Stimulated activated CD4-positive, alpha-beta T cell treated with anti-CD3 and anti-CD28 coated beads, Interleukin-1b, Interleukin-23, amount 100 ng/mL, for 1 hour (primary cell): ENCODE measurements at places on chromosomes 16 and 17.

GRCh38 chr17:79091226-79091670 lies 16.6 kb downstream of the ENGASE start:
- no peak for DNase-seq

GRCh38 chr17:39971076-39971603 lies 8.3 kb downstream of the GSDMA start:
- DNase-seq, result no peak

- no peak for DNase-seq
These were observed 335.1 kb downstream of the CPPED1 start for GRCh38 chr16:12468552-12468951.

- DNase-seq, result no peak
These were observed 10.4 kb upstream of the HOXB13 start for GRCh38 chr17:48738803-48739526.

DNA sequence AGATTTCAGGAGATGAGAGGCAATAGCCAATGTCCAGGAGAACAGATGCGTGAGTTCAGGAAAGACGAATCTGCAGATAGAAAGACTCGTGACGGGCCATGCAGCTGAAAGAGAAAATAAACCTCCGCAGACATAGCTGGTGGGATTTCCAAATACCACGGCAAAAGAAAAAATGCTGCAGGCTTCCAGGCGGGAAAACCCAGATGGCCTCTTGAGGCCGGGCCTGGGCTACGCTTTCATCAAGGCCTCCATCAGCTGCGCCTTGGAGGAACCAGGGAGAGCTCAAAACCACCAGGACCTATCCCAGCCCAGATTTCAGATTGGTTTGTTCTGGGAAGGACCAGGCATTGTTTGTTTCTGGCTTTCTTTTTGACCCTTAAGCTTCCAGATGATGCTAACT lies 16.7 kb downstream of the CCDC40 start:
- no peak for DNase-seq

DNA sequence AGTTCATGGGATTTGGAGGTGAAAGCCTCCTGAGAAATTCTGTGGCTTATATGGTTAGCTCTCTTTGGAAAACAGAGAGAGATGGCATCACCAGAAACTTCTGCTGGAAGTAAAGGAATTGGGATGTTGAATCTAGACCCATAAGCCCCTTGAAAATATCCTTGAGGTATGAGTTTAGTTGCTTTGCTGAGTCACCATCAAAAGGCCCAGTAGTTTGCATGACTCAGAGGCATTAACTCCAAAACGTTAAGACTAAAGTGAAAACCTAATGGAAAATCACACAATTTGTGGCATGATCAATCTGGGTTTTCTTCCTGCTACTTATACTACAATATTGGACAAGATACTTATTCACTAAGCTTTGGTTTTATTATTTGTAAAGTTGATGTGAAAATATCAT lies 349.2 kb upstream of the SALL1 start:
- no peak for DNase-seq

DNA sequence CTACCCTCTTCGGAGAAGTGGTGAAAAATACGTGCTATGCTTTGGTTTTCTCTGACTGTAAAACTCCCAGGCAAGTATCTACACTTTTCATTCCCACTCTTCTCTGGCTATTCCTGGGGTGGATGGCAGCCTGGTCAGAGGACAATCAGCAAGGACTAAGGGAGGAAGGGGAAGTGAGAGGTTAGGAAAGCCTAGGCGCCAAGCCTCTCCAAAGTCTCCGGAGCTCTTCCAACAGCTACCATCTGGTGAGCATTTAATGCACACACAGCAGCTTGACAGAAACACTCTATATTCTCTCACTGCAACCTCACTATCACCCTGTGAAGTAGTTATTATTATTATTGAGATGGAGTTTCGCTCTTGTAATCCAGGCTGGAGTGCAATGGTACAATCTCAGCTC lies 65.1 kb downstream of the WSCD1 start:
- no peak for DNase-seq

DNA sequence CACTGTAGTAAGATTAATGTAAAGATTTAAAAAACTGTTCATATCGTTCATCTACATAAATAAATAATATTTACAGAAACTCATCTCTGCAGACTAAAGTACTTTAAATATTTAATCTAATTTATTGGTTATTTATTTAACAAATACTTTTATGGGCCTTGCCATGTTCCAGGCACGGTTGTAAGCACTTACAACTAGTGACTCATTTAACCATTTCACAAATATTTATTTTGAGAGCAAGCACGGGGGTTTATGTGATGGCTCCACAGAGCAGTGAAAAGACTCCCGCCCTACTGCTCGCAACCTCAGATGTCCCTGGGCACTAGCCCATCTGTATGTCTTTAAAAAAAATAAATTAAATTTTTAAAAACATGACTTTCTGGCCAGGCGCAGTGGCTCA lies 575.9 kb downstream of the WWOX start:
- no peak for DNase-seq

DNA sequence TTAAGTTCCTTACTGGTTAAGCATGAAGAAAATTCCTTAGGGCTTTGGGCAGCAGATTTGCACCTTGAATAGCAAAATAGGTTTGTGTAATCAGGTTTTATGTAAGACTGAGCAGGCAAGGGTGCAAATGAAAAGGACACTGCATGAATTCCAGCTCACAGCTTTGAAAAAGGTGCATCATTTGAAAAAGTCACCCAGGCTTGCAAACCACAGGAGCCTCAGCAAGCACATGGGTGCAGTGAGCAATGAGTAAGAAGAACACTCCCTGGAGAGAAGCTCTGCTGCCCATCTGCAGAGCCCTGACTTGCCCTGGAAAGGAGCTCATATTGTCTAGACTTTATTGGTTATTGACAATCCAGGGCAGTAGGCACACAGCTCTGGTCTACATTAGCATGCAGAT lies 165.6 kb upstream of the KCNJ16 start:
- DNase-seq, result no peak

DNA sequence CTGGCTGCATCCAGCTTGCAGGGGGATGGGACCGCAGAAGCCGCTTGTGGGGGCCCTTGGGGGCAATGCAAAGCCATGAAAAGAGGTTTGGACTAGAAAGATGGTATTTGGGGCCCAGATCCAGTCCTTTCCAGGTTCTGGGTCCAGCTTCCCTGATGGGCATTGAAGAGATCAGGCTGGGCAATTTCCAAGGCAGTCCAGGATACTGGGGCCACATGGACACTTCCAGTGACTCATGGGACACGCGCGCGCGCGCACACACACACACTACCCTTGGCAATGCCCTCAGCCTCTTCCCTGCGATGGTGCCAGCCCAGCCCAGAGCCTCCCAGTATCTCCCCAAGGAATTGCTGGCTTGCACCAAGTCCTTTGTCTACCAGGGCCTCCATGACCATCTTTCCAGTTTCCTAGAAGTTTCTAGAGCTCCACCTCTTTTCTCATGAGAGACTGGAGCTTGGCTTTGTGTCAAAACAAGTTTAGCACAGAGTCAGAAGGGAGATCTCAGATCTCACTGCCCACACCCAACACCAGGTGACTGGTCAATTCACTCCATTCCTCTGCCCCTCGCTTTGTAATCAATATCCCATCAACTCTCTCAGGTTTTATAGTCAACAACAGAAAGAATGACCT lies 44.3 kb downstream of the WNT3 start:
- DNase-seq, result no peak

- DNase-seq, result no peak
These were observed 3.3 kb downstream of the DECR2 start for GRCh38 chr16:404971-405486.

GRCh38 chr16:11586856-11587642 lies at the start of gene LITAF:
Gene LITAF, minus strand, starts transcription at chr16:11586919. Its CDS starts 30,189 bp downstream, at chr16:11556730.
- DNase-seq, result no peak

DNA sequence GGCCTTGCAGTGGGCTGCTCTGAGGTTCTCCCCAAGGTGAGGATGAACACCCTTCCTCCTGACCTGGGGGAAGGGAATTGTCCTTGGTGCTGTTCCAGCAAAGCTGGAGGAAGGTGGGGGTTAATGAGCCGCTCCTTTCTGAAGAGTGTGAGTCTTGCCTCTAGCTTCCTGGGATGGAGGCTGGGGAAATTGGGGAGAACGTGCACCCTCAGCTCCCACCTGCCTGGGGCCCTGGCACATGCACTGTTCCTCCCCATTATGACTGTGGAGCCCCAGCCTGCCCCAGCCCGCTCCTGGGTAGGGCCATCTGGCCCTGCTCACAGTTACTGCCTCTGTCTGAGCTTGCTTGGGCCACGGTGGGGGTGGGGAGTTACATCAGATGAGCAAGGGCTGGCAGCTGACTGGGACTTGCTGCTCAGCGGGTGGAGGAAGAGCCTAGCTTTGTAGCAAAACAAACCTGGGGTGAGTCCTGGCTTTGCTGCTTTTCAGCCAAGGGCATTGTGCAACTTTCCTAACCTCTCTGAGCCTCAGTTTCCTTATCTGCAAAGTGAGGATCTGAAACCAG lies 11.1 kb downstream of the TNS4 start:
- DNase-seq, result no peak

DNA sequence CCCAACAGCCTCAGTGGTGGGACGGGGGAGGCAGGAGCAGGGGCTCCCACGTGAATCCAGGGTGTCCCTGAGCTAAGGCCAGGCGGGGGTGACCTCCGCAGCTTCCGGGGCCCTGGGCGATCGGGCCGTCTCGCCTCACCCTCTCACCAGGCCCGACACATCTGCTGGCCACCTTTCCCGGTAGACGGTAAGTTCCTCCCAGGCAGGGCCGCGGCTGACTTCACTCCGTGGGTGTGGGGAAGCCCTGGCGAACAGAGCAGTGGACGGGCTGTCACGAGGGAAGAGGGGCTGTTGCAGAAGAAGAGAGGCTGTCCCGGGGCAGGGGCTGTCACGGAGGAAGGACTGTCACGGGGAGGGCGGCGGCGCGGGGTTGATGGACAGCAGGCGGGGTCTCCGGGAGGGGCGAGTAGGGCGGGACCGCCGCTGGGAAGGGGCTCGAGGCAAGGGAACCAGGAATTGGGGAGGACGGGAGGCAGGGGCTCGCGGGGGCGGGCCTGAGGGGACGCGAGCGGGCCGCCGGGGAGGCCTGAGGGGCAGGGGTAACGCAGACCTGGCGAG lies 498 bp downstream of the PKMYT1 start:
- DNase-seq, result no peak

DNA sequence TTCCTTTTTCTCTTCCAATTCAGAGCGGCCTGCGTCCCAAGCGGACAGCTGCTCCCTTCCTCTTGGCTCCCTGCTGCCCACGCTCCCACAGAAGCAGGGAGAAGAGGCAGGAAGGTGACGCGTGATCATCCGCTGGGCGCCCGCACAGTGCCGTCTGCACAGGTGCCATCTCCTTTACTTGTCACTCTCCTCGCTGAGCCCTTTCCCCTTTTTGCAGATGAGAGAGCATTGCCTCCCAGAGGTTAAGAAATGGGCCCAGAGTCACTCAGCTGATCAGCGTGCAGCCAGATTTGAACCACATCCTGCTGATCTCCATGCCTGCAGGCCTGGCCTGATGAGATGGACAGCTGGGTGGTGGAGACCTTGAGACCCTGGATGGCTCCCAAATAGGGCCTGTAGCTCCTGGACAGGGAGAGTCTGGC lies 299.8 kb downstream of the SEC14L1 start:
- DNase-seq, result no peak

DNA sequence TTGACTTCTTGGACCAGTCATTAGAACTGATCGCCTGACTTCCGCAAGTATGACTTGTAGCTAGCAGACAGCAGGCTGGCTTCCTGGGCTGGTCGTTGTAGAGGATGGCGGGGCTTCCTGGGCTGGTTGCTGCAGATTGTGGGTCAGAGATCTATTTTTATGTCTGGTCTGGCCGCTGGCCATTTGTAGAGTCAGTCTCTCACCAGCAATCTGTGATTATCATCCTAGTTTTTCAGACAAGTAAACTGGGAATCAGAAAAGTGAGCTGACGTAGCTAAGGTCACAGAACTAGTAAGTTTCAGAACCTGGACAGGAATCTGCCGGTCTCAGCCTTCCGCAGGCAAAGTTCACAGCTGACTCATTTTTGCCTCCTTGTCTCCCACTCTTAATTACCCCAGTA lies 19.1 kb downstream of the GPR142 start:
- DNase-seq, result no peak

DNA sequence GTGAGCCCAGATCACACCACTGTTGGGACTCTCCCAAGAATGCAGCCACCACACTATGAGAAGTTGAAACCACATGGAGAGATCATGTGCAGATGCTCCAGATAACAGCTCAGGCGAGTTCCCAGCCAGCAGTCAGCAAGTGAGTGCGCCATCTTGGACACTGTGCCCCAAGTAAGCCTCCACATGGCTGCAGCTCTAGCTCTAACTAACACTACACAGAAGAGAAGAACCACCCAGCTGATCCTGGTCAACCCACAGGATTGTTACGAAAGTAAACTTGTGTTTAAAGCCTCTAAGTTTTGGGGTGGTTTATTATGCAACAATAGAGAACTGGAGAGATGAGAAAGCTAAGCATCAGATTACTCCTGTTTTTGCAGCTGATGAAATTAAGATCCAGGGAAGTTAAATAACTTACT lies 25.8 kb downstream of the SLC38A7 start:
- no peak for DNase-seq

DNA sequence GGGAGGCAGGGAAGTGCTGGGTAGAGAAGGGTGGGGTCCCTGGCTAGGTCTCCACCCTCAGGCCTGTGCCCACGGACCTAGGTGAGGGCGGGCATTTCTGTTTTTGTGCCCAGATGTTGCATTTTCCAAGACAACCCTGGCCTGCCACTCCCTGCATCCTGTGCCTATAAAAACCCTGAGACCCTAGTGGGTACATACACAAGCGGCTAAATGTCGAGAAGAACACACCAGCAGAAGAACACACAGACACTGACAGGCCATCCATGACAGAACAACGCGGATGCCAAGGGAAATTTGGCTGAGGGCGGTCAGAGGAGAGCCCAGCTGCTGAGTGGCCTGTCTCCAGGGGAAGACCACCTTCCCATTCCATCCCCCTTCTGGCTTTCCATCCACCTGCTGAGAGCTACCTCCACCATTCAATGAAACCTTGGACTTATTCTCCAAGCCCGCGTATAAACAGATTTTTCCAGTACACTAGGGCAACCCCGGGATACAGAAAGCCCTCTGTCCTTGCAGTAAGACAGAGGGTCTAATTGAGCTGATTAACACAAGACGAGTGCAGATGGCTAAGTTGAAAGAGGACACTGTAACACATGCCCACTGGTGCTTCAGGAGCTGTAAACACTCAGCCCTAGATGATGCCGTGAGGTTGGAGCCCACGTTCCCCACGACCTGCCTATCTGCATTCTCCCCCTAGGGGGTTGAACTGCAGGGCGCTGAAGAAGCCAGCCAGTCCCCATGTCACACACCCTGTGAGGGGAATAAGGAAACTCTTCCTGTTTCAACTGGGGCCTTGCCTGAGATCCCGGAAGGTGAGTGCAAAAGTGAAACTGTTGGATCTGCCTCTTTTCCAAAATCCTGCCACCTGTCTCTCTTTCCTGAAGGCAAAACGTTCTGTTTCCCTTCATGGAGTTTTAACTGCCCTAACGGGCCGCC lies 147.2 kb upstream of the COX10 start:
- no peak for DNase-seq

- DNase-seq, result no peak
These were observed 17.1 kb downstream of the C16orf82 start for GRCh38 chr16:27083861-27084261.

DNA sequence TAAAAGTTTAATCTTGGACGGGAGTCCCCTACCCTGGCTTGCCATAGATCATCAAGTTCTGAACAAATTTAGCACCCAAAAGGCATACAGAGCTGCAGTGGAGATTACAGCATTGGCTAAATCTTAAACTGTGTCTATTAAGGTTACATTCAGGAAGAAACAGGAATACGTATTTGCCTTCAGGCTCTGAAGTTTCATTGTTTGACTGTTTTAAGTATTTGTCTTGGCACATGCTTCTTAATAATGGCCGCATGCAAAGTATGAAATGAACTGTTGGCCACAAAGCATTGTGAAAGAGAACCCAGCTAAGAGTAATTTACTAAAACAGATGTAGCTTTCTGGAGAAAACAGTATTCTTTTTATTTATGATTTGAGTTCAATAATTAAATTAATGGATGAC lies 63.9 kb upstream of the CNEP1R1 start:
- no peak for DNase-seq
